Mammary microvascular endothelial cell (primary cell): ENCODE measurements at places on chromosomes 2 and 18. TPM values are rescaled to one million over a fixed set of nuclear protein-coding genes. Genes with fewer than 3 reads are reported as not detected.

Gene FOXI3
- not detected in 2 replicates for total RNA-seq

Gene TNFAIP6
- total RNA-seq, result 0.64 TPM in 1 of 2 replicates, not detected in the other

Gene ABHD3
- total RNA-seq, result 2.4 and 3.6 TPM in 2 replicates

Gene ZEB2
- total RNA-seq, result 9.6 and 9.7 TPM in 2 replicates

Gene DHRS9
- not detected in 2 replicates for total RNA-seq

Gene CYBRD1
- total RNA-seq, result 9.6 and 10.2 TPM in 2 replicates

Gene SCN2A
- total RNA-seq, result under 0.01 TPM in 1 of 2 replicates, not detected in the other
